T-cell (primary cell): ENCODE measurements at places on chromosomes 3 and 15.

DNA sequence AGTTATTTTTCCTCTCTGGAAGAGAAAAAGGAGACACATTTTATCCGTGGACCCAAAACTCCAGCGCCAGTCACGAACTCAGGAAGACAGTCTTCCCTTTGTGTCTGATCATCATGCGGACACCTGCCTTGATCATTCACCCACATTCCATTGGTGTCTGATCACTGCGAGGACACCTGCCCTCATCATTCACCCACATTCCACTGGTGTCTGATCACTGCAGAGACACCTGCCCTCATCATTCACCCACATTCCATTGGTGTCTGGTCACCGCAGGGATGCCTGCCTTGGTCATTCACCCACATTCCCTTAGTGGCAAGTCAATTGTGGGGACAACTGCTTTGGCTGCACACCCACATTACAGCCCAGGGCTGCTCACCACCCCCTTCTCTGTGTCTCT lies 148.9 kb downstream of the ROBO1 start:
- no peak for DNase-seq

DNA sequence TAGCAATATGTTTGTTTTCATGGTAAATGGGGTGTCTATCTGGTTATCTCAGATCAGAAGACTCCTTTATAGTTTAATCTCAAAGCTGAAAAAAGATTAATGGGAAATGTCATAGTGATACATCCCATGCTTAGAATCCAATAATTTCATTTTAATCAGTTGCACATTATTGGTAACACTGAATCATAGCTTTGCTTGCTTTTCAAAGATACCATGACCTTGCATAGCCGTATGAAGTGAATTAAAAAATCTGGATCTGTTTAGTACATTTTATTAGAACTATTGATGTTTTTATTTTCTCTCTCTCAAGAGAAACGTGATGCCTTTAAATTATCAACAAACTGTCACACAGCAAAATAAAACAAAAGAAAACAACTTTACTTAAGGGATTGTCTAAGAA lies 506.7 kb upstream of the SGO1 start:
- DNase-seq, result no peak

DNA sequence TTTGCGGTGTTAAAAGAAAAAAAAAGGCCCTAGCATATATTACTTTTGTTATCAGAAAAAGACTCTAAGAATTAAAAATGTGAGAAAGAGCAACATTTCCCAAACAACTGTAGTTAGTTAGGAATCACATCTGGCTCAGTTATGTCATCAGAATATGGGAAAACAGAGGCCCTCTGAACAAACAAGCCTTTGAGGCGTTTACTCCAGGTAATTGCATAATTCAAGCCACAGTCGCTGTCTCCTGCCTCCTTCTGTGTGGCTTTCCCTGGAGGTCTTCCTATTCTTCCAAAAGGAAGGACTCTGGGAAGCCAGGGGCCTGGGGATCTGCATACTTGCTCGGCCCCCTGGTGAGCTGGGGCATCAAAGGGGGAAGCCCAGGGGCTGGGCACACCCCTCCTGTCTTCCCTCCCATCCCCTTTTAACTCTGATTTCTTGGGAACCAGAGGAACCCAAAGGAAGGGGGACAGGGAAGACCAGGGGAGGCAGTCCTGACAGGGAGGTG lies 3.7 kb upstream of the FAM107A start:
- DNase-seq, result no peak

GRCh38 chr15:93819826-93820225 lies 411.5 kb upstream of the MCTP2 start:
- DNase-seq, result no peak

DNA sequence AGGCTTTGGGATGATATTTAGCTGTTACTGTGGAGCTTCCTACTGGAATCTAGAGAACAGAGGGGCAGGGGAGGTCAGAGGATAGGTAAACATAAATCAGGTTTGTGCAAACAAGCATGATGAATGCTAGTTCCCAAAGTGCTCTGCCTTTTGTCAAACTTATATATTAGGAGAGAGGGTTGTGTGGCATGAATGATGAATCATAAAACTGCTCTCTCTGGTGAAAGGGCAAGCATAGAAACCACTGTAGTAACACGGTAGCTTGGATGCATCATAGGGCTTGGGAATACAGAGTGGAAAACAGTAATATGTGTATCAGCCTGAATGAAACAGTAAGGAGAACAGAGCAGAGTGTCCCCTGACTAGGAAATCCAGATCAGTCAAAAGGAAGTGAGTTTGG lies 486.7 kb downstream of the IL5RA start:
- no peak for DNase-seq

DNA sequence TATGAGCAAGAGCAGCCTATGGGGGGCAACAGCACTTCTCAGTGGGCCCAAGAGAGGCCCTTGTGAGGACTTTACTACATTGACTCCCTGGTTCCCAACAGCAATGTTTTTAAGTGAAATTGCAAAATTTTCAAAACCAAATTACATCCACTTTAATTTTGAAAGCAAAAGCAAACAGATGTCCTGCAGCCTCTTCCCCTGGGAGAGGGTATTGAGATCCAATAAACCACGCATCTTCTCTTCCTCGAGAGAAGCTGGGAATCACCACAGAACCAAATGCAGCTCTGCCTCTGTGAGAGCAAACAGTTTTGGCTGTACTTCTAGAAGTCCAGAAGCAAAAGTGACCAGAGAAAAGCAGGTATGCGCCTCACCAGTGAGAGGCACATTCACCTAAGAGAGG lies 25.2 kb downstream of the NMNAT3 start:
- no peak for DNase-seq

- DNase-seq, result no peak
Observed at GRCh38 chr15:51731549-51732267, 5.7 kb downstream of the LYSMD2 start.

- DNase-seq, result peak; percentile 74
Observed at GRCh38 chr3:170037463-170038433, at the start of gene GPR160. TSS of gene GPR160 (plus strand) at chr3:170037995. CDS start at chr3:170083973, 45,978 bp downstream.

DNA sequence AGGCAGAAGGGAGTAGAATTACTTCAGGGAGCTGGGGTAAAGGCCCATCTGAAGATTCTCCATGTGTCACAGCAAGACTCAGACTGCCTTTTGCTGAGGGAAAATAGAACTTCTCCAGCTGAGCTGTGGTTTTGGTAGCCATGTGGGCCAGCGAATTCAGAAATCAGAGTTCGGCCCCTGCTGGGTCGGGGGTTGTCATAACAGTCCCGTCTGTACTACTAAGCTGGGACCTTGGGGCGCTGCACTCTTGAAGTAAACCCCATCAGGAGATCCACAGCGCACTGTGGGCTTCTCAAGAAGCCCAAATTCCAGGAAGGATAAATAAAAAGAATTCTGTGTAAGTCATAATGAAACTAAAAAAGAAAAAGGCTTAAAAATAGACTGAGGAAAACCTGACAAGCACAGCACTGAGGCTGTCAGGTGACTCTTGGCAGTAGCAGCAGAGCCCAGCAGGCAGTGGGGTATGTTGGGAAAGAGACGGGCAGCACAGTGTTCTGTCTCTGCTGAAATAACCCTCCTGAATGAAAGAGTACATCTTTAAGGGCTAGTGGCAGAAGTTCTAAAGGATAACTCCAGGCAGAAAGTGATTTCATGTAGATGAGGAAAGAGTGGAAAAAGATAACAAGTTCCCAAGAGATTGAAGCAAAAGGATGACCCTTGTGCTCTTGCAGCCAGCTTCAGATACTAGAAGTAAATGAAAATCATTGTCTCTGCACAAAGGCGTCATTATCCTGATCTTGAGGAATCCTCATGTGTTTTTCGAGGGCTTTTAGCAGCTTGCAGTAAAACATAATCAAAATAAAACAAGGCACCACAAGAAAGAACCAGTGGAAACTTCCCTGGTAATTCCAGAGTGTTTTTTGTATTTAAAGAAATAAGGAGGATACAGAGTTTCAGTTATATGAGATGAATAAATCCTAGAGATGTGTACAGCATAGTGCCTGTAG lies 74.5 kb downstream of the RAB7A start:
- no peak for DNase-seq

GRCh38 chr3:160458151-160458550 lies 8.6 kb upstream of the TRIM59 start:
- DNase-seq, result no peak

DNA sequence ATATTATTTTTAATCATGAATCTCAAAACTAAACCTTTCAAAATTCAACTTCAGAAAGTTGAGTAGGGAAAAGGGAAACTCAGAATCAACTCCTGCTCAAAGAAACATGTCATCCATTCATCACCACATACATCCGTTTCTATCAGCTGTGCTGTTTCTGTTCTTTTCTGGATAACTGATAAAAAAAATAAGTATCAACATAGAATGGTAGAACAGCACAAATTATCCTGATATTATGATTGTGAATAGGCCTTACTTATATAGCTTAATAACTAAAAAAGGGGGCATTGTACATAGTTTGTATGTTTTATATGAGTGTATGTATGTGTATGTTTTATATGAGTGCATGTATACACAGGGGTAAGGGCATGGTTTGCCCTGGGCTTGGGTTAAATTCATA lies 3.1 kb downstream of the TM4SF1 start:
- DNase-seq, result no peak

DNA sequence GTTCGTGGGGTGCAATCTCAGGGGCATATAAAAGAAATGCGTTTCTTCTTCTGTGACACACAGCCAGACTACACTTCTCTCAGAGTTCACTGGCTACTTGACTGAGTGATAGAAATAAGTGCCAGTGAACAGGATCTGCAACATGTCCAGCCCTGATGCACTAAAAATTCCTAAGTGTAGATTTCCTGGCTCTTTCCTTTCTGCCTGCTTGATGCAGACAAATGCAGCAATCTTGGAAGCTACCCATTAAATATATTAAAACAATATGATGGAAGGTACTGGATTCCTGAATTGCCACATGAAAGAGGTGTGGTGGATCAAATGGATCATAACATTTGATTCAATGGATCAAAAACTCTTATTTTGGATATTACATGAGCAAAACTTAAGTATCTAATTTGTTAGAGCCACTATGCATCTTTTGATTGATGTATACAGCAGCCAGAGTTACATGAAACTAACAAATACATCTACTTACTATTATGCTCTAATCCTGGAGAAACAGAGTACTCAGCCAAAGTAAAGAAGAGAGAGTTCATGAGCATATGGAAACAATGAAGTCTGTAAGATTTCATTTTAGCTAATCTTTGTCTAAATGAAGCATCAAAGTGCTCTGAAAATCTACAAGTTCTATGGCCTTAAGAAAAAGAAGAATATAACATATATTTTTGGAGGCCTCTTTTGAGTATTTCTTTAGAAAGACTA lies 222.6 kb downstream of the ZNF385D start:
- DNase-seq, result no peak

- DNase-seq, result no peak
Observed at GRCh38 chr15:57527382-57528091, 64.2 kb upstream of the MYZAP start.

DNA sequence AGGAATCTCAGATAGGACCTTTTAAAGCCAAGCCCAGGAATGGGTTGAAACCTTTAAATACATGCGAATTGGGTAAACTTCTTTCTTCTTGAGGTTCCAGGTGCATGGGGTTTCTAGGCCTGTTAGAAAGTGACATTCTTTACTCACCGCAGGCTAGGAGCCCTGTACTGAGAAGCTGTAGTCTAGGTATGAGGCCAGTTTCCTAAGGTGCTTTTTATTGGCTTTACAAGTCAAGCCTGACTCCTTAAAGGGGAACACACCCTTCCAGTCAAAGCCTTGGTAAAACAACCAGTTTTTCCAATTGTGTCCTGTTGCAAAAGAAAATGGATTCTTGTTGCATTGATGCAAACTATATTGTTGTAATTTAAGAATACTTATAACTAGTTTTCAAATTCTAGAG lies 76.1 kb upstream of the ATP11B start:
- DNase-seq, result no peak

DNA sequence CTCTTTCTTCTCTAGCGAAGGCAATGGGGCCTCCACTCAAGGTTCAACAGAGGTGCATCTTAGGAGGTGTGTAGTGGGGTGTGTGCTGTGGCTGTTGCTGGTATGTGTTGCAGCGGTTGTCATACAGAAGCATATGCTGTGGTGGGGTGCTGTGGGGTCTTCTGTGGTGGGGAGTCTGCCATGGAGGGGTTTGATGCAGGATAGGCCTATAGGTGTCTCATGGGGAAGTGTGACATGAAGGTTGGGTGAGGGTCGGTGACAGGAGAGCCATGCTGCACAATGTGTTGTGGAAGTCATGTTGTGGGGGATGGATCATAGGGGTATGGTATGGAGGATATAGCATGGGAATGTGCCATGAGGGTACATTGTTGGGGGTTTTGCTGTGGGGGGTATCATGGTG lies 20.3 kb downstream of the NMNAT3 start:
- no peak for DNase-seq

GRCh38 chr3:155233213-155233612 lies 60.3 kb downstream of the STRIT1 start:
- no peak for DNase-seq

DNA sequence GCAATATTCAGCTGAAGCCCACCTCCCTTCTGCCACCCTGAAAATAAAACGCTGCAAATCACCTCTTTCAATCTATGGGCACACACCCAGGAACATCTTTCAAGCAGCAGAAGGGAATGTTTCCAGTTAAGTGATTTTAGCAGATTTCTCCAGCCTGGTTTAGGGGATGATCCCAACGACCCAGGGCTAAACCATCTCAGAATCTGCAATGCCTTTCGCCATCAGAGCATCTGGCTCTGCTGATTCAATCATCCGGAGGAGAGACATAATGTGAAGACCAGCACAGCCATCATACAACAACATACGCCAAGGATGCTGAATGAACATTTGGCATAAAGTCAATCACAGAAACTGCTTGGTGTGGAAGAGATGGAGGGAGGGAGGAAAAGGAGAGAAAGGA lies 15.5 kb upstream of the LRRN1 start:
- DNase-seq, result no peak

DNA sequence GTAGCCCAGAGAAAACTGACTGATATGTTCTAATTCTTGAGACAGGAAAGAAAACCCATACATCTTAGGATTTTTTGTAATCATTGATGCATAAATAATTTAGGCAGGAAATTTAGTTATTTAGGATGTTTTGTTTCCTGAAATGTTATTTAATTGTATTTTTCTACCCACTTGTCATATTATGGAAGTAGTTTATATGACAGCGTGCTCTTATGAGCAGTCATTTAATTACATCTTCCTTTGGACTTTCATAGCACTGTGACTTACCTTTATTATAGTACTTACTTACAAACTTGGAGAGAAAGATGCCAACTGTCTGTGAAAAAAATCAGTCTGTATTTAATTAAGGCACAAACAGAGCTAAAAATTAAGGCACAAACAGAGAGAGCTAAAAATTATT lies 65.0 kb downstream of the AKAP13 start:
- DNase-seq, result no peak
